ENCODE measurements at places on chromosomes 12 and 14.

- no peak overlapping the region for H3K4me3 ChIP-seq
- H3K4me1 ChIP-seq: peaks cover 33% of the 10 kb centered on the region
- H3K27ac ChIP-seq: peak overlapping the region; percentile 48
Measured at GRCh38 chr14:72855913-72856312, 38.0 kb downstream of the DPF3 start.

GRCh38 chr12:93602897-93603668 is 30.6 kb downstream of the SOCS2 start:
- peaks cover 18% of the 10 kb centered on the region for H3K4me1 ChIP-seq
- no peak for DNase-seq
- no peaks in the 10 kb centered on the region for H3K27me3 ChIP-seq
- H3K4me3 ChIP-seq: no peak overlapping the region

DNA sequence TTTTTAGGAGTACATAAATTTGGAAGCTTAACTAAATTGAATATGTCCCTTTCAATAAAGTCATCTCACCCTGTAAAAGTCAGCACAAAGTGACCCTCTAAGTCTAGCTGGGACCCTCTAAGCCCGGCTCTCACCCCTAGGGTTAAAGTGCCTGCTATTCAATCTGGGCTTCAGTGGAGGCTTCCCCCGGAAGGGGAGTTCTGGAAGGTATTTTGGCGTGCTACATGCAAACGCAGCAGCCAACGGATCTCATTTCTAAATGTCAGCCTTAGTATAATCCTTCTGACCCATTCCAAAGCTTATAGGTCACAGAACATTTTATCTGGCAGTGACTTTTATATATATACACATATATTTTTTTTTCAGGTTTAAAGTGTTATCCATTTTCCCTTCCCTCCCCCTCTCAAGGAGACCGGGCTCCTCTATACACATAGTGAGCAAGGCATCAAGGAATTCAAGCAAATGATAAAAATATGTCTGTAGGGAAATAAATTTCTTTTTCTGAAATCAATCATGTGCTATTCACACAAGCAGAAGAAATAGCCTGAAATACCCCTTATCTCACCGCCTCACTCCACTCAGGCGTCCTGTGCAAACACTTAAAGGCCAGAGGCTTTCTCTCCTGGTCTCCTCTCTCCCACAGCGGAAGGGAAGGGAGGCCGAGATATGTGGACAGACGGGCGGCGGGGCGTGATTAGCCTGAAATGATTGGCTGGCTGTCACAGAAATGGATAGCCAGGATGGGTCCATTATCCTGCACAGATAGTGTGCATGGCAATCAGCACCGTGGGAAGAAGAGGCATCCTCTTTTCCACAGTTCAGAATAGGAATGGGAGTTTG is 301.7 kb downstream of the GALC start:
- no peak overlapping the region for H3K27ac ChIP-seq
- no peaks in the 10 kb centered on the region for H3K27me3 ChIP-seq
- H3K4me3 ChIP-seq: no peak overlapping the region
- no peaks in the 10 kb centered on the region for H3K36me3 ChIP-seq

DNA sequence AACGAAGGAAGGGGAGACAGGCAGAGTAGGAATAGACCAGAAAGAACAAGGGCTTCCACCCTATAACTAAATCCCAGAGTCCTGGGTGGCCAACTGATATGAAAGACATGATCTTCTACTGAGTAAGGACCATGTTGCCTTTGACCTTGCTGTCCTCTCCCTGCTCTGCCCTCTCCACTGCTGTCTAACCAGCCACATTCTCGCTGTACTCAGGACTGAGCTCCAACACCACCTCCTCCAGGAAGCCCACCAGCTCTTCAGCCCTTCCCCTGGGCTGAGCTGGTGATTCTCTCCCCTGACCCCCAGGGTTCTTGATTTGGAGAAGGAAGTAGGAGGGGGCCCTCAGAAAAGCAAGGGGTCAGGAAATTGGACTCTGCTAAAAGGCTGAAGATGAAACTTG is 159.2 kb downstream of the DICER1 start:
- H3K27me3 ChIP-seq: no peaks in the 10 kb centered on the region
- no peaks in the 10 kb centered on the region for H3K36me3 ChIP-seq
- DNase-seq: no peak
- H3K4me3 ChIP-seq: no peak overlapping the region

GRCh38 chr12:18139989-18140596 is 50.1 kb upstream of the RERGL start:
- no peaks in the 10 kb centered on the region for H3K27me3 ChIP-seq
- no peak overlapping the region for H3K4me3 ChIP-seq
- H3K36me3 ChIP-seq: no peaks in the 10 kb centered on the region
- no peaks in the 10 kb centered on the region for H3K4me1 ChIP-seq
- DNase-seq: no peak

Measured in psoas muscle (tissue), 8 donors.